Stimulated activated CD8-positive, alpha-beta memory T cell treated with anti-CD3 and anti-CD28 coated beads, Interleukin-15, amount 100 ng/mL, for 48 hours (primary cell): ENCODE measurements at places on chromosomes 7 and 10.

DNA sequence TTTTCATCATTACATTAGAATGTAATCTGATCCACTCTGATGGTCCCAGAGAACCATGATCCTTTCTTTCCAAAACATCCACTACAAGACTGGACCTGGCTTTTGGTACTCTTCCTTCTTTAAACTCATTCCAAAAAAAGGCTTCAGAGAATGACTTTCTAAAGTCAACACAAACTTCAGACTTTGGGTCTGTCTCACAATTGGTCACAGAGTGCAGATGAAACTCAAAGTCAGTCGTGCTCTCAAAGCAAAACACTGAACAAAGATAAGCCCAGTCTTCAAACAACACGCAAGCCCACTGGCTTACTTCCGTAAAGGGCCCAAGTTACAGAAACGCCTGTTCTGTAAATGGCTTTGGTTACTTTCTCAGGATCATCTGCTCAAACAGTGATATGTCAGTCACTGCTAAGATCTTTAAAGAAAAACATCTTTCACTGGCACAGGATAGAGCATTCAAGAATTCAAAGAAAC lies 250.9 kb upstream of the MKLN1 start:
- DNase-seq = no peak

DNA sequence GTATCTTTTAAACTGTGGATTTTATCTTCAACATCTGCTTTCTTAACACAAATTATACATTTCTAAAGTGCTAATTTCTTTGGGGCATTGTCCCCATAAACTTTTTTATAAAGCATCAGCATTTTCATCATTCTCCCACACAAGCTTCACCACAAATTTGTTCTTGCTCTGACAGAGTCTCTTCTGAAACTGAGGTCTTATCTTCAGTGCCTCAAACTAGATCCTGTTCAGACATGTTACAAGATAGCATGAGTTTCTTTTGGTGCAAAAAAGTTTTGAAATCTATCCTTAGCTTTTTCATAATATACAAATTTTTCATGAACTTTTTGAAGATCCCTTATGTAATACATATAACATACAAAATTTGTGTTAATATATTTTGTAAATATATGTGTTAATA lies 346.6 kb downstream of the IPMK start:
- DNase-seq = no peak

GRCh38 chr10:34760606-34761005 lies 54.5 kb downstream of the PARD3 start:
- DNase-seq = no peak

- DNase-seq = no peak
Observed at GRCh38 chr7:12031638-12032037, 179.5 kb upstream of the TMEM106B start.

DNA sequence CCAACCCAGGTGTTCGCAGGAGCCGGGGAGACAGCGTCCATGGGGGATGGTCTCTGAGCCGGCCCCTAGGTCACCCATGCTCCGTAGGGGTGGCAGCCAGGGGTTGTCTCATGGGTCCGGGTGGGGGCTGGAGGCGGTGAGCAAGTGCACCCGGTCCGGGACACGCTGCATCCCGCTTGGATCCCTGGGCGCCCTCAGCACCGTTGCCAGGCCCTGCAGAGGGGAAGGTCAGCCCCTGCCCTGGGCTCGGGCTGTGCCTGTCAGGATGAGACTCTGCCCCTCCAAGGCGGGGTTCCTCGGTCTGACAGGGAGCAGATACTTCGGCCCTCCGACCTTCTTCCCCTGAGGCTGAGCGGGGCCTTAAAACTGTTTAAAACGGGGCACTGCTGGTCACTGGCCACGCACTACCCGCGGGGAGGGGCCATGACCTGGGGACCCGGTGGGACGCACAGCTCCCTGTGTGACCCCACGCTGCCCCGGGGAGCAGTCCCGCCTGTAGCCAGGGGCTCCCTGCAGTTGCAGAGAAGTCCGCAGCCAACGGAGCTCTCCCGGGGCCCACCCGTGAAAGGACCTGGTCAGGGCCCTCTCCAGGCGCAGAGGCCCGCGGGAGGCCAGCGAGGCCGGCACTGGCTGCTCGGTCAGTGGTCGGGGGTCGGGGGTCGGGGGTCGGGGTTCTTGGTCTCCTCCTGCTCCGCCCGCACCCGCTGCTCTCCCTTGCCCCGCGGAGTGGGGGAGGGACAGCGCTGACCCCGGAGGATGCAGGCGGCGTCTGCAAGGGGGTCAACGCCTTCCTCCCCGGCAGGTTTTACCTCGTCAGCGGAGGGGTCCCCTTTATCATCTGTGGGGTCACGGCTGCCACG lies 33.4 kb upstream of the KNDC1 start:
- no peak for DNase-seq

DNA sequence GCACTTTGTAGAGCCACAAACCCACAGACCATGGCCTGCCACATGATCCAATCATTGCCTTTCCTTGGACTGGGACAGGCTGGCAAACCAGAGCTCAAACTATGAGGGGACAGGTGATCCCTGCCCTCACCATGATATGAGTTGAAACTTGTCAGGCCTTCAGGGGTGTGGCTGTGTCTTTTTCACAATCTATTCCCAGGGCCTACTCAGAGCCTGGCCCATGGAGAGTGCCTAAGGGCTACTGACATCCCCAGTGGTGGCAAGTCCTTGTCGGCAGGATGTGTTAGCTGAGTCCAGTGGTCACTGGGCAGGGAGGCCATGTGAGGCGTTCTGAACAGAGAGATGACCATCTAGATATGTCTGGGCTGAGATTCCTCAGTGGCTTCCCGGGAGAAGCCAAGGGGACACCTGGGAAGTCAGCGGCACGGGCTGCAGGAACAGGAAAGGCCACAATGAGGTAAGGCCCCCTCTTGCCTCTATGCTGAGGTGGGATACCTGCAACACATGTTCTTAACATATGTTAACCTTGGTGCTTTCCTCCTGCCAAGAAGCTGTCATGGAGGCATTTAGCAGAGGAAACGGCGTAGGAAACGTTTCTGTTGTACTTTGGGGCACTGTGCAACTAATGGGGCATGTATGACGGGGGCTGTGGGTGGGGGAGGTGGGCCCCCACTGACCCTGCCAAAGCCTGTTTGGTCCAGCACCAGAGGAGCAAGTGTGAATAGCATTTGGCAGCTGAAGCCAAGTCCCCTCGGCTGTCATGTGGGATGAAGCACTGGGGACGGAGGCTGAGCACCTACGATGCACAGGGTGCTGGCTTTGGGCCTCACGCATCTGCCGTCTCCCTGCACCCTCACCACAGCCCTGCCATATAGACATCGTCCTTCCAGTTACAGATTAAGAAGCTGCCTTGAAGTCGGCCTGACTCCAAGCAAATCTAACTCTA lies 384.0 kb downstream of the RPS24 start:
- DNase-seq = no peak

DNA sequence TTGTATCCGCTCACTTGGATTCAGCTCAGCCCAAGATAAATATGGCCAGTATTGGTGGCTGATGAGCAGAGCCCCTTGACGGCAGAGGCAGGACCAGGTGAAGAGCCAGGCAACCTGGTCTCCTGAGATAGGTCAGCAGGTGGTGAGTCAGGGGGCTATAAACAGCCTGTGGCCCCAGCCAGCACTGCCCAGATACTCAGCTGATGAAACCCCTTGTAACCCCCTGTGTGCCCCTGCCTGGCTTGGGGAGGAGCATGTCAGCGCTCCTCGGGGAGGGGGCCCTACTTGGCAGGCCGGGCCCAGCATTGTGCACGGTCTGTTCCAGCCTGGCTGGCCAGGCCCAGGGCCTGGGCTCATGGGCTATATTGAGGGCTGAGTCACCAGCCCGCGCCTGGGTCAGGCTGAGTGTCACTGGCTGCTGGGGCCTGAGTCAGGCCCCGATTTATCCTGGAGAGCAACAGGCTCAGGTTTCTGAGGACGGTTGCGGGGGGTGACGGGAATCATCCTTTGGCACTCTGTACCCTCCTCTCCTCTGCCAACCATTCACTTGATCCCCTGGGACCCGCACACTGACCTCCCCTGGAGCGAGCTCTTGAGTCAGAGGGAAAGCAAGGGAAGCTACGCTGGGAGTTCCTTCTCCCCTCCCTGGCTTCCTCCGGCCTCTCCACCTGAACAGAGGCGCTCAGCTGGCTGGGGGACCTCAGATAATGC lies 2.8 kb upstream of the FLNC start:
- DNase-seq = no peak

DNA sequence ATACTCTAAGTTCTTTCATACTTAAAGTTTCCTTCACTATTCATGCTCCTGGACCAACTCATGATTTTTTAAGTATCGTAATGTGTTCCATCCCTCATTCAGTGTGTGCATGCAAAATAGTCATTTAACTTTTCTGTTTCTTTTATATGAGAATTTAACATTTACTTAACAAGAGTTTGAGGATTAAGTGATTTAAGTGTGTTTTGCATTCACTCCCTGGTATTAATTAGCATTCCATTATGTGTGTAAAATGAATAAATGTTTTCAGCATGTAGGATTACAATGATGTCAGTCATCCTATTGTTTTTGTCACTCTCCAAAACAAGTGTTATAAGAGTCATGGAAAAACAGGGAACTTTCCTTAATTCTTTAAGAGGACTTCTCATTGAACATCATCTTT lies 457.7 kb downstream of the IPMK start:
- no peak for DNase-seq

GRCh38 chr7:54189330-54189729 lies 352.8 kb upstream of the VSTM2A start:
- no peak for DNase-seq

DNA sequence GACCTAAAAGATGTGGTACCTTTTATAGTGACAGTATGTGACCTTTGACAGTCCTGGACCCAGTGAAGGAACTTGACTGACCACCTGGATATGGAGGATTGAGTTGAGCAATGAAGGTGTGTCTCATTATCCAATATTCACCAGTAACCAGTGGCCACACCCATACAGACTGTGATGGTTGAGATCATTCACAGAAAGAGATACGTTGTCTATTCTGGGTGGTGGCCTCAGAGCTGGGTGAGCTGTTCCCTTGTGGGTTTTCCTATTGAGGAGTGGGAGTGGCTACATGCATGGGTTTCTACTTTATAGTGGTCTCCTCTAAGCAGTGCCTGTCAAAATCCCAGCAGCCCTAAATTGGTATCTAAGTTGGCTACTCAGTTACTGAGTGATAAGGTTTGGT lies 507.4 kb downstream of the SORCS3 start:
- DNase-seq = no peak

DNA sequence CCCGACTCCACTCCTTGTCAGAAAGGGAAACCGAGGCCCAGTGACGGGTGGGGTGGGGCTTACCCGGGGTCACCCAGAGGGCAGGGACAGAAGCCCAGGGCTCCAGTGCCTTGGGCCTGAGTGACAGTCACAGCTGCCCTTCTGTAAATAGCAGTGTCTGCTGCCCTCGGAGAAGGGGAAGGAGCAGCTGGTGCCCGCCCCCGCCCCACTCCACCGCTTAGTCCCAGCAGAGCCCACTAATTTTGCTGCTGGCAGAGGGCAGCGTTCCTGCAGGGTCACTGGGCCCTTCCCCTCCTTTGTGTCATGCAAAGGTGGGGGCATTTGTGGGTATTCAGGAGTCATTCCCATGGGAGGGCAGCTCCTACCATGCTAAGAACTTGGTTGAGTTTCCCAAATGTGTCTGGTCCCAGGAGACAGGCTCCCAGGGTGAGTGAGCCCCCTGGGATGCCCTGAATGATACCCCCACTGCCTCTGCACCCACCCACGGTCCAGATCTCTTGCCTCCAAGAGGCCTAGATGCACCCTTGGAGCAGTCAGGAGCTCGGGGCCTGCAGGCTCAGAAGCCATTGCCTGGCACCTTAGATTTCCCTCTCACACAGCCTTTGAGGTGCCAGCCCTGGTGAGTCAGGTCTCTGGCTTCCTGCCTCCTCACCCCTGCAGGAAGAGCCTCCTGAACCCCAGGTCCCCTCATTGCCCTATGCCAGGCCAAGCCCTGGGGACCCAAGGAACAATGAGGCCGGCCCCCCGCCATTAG lies 17.2 kb downstream of the SH2B2 start:
- DNase-seq = no peak

GRCh38 chr7:98613601-98614425 lies 3.3 kb upstream of the NPTX2 start:
- DNase-seq = no peak

DNA sequence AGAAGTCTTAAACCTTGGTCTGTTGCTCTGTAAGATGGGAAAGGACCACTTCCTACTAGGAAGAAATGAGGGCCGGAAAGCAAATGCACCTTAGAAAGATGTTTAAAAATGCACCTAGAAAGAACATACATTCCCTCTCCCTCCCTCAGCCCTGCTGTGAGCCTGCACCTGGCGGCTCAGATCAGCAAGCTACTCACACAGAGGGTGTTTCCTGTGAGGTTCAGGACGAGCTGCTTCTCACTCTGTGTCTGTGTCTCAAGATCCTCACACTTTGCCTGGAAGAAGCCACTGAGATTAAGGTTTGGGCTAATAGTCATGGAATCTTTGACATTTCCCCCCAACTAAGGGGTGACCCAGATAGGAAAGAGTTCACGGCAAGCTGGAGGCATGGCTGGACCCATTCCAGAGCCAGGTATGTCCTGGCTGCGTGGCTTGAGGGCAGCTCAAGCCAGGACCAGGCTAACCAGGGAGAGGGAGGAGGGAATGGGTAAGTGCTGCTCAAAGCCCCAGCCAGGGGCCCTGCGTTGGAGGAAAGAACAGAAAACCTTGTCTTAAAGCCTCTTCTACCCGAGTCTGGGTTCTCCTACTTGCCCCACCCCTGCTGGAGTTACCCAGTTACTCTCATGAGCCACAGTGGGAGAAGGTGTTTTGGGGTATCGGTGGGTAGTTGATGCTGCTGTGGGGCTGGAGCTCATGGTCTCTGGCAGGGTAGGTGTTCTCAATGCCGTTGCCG lies 47.5 kb downstream of the PODXL start:
- DNase-seq = no peak

GRCh38 chr7:2040201-2040892 lies 192.4 kb downstream of the MAD1L1 start:
- no peak for DNase-seq

DNA sequence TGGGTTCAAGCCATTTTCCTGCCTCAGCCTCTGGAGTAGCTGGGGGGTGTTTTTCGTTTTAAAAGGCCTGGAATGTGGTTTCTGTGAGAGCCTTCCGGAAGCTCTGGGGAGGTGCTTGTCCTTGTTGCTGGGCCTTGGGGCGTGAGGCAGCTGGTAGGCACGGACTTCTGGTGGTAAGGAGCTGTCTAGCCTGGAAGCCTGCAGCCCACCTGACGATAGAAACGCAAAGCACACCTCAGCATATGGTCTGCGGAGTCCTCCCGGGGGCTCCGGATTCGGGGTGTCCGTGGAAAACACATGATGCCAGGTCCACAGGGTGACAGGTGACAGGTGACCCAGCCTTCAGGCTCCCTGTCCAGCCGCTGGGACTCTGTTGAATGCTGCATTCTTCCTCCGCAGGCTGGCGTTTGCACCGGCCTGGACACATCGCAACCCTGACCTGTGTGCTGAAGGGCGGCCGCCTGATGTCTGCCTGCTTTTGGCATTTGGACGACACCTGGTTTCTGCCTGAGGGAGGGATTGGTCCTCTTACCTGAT lies 37.3 kb downstream of the INPP5A start:
- no peak for DNase-seq
